Adrenal gland (tissue), 19 donors: ENCODE measurements at places on chromosomes 12 and 14.

GRCh38 chr12:106669216-106669615 is 86.4 kb downstream of the RFX4 start:
- no peak overlapping the region for H3K27ac ChIP-seq
- H3K27me3 ChIP-seq, result peaks cover 14% of the 10 kb centered on the region
- no peak for DNase-seq
- no peak overlapping the region for H3K4me3 ChIP-seq
- no peaks in the 10 kb centered on the region for H3K4me1 ChIP-seq
- no peaks in the 10 kb centered on the region for H3K36me3 ChIP-seq

- no peaks in the 10 kb centered on the region for H3K36me3 ChIP-seq
- no peak overlapping the region for H3K4me3 ChIP-seq
- no peaks in the 10 kb centered on the region for H3K4me1 ChIP-seq
- no peaks in the 10 kb centered on the region for H3K27me3 ChIP-seq
- DNase-seq, result no peak
These were observed 1221.4 kb downstream of the VRK1 start for GRCh38 chr14:98018628-98019027.

- H3K27me3 ChIP-seq, result no peaks in the 10 kb centered on the region
- H3K4me1 ChIP-seq, result peaks cover 6% of the 10 kb centered on the region
- no peak for DNase-seq
- no peak overlapping the region for H3K27ac ChIP-seq
- H3K36me3 ChIP-seq, result no peaks in the 10 kb centered on the region
- no peak overlapping the region for H3K4me3 ChIP-seq
These were observed 95.3 kb upstream of the MED13L start for GRCh38 chr12:116372815-116373214.

DNA sequence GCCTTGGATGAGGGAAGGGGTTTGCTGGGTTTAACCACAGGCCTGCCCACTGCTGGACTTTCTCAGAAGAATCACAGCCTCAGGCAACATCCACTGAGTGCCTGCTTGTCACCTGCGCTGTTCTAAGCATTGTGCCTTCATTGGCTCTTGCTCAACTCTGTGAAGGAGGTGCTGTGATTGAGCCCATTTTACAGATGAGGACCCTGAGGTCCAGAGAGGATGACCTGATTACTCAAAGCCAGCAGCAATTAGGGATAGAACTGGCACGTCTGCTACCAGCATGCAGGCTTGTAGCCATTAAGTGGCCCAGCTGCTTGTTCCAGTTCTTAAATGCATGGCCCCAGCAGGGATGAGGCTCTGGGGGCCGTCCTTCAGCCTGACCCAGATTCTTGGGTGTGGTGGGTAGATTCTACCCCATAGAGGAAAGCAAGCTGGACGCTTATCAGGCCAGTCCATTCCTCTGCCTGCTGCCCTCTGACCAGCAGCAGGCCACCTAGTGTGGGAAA is 54.6 kb downstream of the ESRRB start:
- H3K27ac ChIP-seq, result no peak overlapping the region
- DNase-seq, result no peak
- H3K4me3 ChIP-seq, result no peak overlapping the region
- H3K27me3 ChIP-seq, result no peaks in the 10 kb centered on the region
- H3K4me1 ChIP-seq, result no peaks in the 10 kb centered on the region
- no peaks in the 10 kb centered on the region for H3K36me3 ChIP-seq

DNA sequence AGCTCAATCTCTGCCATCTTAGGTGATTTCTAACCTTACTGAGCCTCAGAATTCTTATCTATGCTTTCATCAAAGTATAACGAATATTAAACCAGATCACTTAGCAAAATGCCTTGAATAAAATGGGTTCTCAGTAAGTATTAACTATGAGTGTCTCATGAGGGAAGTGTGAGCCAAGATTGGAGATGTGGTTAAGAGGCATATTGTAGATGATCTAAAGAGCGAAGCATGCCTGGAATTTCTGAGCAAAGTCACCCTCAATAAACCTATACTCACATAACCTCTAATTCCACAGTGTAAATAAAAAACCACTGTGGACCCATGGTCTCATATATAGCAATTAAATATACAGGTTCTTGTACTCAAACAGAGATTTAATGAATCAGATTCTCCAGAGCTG is 193.1 kb upstream of the FSCB start:
- no peaks in the 10 kb centered on the region for H3K4me1 ChIP-seq
- no peak for DNase-seq
- no peaks in the 10 kb centered on the region for H3K27me3 ChIP-seq
- no peaks in the 10 kb centered on the region for H3K36me3 ChIP-seq

GRCh38 chr12:132400011-132400641 is 70.7 kb upstream of the GALNT9 start:
- DNase-seq, result peak; percentile 9
- H3K27ac ChIP-seq, result no peak overlapping the region
- no peak overlapping the region for H3K4me3 ChIP-seq

DNA sequence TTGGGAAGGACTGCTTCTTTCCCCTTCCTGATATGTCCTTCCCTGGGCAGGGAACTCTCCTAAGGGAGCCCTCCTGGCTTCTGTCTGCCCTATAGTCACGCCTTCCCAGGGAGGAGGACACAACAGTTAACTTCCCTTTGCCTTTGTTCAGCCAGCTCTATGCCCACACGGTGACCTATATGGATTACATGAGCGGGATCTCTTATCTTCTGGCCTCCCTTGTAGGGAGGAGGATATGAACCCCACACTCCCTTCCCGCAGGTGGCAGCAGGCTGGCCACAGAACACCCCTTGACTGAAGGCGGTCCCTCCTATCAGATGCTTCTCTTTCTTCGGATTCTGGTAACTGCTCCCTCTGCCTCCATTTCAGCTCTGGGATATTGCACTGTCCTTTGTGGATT is 135.6 kb upstream of the MAX start:
- peaks cover 6% of the 10 kb centered on the region for H3K4me1 ChIP-seq
- no peaks in the 10 kb centered on the region for H3K27me3 ChIP-seq
- H3K36me3 ChIP-seq, result no peaks in the 10 kb centered on the region
- DNase-seq, result no peak
- H3K27ac ChIP-seq, result no peak overlapping the region
- no peak overlapping the region for H3K4me3 ChIP-seq
